NCI-H526 treated with DMSO at 0.1 percent for 48 hours (cell line): ENCODE measurements at places on chromosomes 2 and 18.

DNA sequence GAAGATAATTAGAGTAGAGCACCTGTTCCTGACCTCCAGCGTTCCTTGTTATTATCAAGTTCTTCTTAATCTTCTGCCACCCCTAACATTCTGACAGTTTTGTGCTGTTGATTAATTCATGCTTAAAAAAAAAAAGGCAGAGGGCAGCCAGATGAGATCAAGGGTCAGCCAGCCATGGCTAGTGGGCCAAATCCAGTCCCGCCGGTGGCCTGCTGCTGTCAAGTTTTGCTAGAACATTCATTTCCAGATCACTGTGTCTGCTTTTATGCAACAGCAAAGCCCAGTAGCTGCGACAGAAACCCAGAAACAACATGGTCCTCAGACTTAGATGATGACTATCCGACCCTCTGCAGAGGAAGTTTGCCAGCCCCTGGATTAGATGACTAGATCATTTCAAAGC, 101.6 kb downstream of the RNF144A start:
- no peak for DNase-seq

DNA sequence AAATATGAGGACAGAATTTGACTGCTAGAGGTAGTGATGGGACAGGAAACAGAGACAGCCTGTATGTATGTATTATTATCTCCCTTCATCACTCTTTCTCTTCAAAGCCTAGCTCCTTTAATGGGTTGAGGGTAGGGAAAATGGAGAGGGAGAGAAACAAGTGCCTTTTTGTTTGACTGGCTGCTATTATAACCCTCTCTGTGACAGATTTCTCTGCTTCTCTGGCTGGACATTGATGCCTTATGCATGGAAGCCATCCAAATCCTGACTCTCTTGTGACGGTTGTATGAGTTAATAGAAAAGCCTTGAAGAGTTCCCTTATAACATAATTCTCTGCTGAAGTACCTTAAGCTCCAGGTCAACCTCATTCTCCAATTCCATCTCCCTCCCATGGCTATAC, 118.5 kb upstream of the COL5A2 start:
- no peak for DNase-seq

DNA sequence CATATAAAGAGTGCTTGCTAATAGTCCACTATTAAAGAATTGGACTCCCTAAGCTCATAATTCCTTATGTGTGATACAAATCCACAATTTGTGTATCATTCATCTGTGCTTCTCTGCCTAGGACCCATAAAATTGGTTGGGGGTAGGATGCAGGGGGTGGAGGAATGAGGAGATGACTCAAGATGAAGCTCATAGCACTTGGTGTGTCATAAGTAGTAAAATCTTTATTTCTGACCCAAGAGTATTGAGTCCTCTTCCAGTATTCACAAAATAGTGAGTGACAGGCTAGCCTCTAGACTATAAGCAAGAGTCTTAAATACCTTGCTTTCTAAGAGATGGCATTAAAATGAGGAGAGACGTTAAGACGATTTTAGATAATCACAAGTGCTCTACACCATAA, 390.9 kb upstream of the CDH19 start:
- no peak for DNase-seq

- DNase-seq = no peak
Observed at GRCh38 chr18:67179726-67180125, 336.8 kb downstream of the DSEL start.

GRCh38 chr2:238908960-238909951, 61.4 kb downstream of the TWIST2 start:
- no peak for DNase-seq

DNA sequence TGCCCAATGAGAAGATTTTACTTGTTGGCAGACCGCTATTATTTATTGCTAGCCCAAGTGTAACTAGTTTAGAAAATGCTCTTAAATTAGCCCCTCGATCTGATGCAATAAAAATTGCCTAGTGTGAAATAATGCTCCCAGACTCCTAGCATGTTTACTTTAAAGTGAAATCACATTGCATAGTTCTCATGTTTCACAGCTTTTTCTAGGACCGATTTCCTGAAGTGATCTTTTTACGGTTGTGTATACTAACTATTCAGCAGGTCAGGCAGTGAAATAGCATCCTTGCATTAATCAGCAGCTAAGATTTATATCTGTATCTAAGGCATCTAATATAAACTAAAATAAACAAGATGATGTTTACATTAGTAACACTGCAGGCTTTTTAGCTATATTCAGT, 52.4 kb downstream of the PMS1 start:
- DNase-seq = no peak

DNA sequence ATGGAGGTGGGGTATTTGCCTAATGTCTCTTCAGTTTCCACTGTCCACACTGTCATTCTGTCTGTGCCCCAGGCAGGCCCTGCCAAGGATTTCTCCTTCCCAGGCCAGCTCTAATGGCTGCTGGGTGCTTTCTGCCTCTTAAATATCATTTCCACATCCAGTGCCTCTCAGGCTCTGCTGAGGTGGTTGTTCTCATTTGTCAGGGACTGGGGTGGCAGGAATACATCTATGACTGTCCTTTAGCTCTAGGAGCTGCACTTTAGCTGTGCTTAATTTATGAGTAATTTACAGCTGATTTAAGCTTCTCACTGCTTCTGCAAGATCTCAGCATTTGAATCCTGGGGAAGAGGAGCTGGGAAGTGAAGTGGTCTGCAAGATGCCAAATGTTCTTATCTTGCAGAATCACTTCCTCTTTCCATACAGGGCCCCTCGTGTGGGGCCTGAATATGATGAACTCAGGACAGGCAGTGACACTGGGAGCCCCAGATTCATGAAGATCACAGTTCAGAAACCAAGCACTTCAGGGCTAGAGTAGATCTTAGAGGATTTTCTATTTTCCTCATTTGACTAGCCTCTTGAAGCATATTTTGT, 150.2 kb downstream of the FSHR start:
- no peak for DNase-seq

- DNase-seq = no peak
Observed at GRCh38 chr2:10575609-10576280, 114.0 kb downstream of the NOL10 start.
